ENCODE measurements at places on chromosomes 11 and 22. TPM values are rescaled to one million over a fixed set of nuclear protein-coding genes. Genes with fewer than 3 reads are reported as not detected.

DNA sequence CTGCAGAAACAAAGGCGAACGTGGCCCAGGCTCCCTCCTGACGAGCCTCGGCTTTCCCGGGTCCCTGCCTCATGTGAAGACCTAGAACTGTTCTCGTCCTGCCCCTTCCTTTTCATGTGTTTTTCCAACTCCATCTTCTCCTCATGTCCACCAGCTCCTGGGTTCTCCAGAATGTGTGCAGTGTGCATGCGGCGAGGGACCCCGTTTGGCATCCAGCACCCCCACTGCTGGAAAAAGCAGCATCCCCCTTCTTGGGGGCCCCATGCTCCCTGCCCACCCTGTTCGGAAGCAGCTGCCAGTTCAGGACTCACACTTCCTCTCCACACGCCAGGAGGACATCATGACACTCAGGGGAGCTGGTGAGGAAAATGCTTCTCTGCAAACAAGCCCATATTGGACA is 313.5 kb downstream of the BRD1 start:
- no peaks in the 10 kb centered on the region for H3K27me3 ChIP-seq
- H3K27ac ChIP-seq: no peak overlapping the region
- no peak for DNase-seq

- H3K4me3 ChIP-seq: no peak overlapping the region
- no peak overlapping the region for H3K27ac ChIP-seq
- no peak for DNase-seq
- peaks cover 4% of the 10 kb centered on the region for H3K27me3 ChIP-seq
- H3K36me3 ChIP-seq: no peaks in the 10 kb centered on the region
- no peaks in the 10 kb centered on the region for H3K4me1 ChIP-seq
Observed at GRCh38 chr11:2095198-2095520, 44.0 kb downstream of the IGF2 start.

DNA sequence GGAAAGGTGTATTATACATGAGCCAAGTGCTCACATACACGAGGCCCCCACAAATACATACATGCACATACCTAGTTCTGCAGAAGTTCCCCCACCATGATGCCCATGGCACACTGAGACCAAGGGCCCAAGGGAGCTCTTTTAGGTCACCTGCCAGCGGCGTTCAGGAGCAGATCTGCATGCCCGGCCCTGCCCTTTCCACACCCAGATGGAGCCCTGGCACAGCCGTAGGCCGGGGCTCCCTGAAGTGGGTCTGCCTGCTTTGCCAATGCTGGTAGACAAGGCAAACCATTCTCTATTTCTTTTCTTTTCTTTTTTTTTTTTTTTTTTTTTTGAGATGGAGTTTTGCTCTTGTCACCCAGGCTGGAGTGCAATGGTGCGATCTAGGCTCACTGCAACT is 21.5 kb downstream of the NFAM1 start:
- H3K4me3 ChIP-seq: no peak overlapping the region
- no peaks in the 10 kb centered on the region for H3K4me1 ChIP-seq
- DNase-seq: no peak
- H3K27ac ChIP-seq: no peak overlapping the region
- H3K27me3 ChIP-seq: peaks cover 3% of the 10 kb centered on the region

DNA sequence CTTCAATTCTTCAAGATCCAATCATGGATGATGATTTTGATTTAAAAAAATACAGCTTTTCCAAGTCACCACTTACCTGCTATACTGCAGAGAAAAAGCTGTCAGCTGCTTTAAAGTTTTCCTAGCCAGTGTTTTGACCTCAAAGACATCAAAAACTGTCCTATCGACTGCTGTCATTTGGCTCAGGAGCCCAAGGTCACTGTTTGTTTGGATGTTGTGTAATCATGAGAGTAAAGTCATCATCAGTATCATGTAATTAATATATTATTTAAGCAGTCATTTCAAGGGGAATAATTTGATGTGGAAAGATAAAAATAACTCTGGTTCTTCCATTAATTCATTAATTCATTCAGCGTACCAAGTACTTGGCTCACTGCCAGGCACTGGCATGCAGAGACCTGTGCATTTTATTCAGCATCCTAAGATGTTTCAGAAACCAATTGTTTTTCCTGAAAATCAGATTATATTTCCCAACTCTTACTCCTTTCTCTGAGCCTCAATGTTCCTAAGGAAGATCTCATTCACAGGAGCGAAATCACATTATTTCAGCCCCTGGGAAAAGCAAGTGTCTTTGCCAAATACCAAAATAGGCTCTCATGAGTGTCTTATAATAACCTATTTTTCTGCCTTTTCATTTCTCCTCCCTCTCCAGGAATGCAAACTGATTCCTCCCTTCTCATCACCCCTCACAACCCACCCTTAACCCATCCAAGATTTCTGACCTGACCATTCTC is 59.9 kb downstream of the SLC1A2 start:
- H3K36me3 ChIP-seq: no peaks in the 10 kb centered on the region
- H3K27ac ChIP-seq: no peak overlapping the region
- peaks cover 4% of the 10 kb centered on the region for H3K4me1 ChIP-seq
- DNase-seq: no peak
- H3K4me3 ChIP-seq: no peak overlapping the region

Gene GRIK4
- total RNA-seq: not detected
